ENCODE measurements at places on chromosomes 5 and 9.
A peak's percentile ranks its signal among the peaks of the same experiment; 100 is the strongest.

DNA sequence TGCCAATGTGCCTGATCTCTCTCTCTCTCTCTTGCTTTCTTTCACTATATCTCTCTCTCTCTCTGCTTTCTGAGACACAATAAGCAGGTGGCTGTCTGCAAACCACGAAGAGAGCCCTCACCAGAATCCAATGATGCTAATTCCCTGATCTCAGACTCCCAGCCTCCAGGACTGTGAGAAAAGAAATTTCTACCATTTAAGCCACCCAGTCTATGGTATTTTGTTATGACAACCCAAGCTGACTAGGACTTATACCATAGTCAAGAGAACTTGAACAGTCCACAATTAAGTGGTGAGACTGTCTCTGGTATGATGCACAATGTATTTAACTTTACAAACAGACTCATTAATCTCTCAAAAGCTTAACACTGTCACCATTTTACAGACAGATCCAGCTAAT is 67.0 kb downstream of the NFIB start:
- no peak for DNase-seq

DNA sequence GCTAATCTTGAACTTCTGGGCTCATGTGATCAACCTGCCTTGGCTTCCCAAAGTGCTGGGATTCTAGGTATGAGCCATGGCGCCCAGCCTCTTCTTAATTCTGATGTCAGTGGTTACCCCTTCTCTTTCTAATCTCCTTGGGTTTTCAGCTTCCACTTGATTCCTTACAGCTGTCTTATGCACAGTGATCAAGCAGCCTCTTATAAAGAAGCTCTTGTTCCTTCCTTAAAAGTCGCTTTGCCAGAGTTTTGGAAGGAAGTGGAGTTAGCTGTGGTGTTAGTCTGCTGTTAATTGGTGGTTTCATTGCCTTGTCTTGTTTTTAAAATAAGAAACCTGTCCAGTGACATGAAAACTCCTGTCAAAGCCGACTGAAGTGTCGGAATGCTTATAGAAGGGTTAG is 128.1 kb upstream of the CACNA1B start:
- no peak for DNase-seq

GRCh38 chr5:142561486-142562097 is 124.3 kb downstream of the FGF1 start:
- DNase-seq, result no peak

GRCh38 chr9:123511326-123512277 is 155.6 kb downstream of the CRB2 start:
- no peak for DNase-seq

DNA sequence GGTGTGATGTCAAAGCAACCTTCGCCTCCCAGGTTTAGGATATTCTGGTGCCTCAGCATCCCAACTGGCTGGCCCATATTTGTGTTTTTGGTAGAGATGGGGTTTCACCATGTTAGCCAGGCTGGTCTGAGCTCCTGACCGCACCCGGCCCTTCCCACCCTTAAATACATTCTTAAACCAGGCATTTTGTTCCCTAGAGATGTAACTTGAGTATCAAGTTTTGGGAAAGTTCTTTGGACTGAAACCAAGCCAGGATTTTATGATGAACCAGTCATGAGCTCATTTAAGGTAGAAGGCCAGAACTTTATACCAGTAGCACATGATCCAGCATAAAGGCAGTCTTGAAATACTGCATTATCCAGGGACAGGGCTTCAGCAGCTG is 3.5 kb downstream of the RPL7A start:
- DNase-seq, result no peak

DNA sequence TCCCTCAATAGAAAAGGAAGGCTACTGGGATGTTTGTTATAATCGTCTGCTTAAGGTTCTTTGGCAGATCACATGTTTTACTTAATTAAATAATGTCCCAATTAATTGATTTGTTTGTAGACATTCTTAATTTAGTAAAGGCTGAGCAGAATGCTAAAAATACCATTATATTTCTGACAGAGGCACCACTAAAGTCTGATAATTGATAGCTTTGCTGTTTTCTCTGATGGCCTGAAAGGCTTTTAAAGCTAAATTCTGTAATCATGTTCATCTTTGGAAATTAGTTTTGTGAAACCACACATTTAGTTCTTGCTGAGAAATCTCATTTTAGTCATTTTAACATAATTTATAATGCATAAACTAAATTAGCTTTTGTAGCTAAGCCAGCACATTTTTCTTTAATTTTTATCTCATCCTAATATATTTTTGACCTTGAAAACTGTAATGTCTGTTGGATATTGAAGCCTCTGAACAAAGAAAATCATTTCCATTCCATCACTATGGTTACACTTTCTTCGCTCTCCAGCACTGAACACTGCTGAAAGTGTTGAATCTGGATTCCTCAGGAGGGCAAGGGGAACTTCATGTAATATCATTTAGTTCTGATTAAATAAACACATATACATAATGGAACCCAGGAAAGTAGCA is 329.4 kb downstream of the ELAVL2 start:
- no peak for DNase-seq

- DNase-seq, result no peak
Observed at GRCh38 chr5:129652349-129653056, 95.4 kb upstream of the MINAR2 start.

- DNase-seq, result no peak
Observed at GRCh38 chr9:91163773-91164471, 197.8 kb downstream of the AUH start.

- no peak for DNase-seq
Observed at GRCh38 chr5:139091439-139092156, 106.6 kb downstream of the SIL1 start.

DNA sequence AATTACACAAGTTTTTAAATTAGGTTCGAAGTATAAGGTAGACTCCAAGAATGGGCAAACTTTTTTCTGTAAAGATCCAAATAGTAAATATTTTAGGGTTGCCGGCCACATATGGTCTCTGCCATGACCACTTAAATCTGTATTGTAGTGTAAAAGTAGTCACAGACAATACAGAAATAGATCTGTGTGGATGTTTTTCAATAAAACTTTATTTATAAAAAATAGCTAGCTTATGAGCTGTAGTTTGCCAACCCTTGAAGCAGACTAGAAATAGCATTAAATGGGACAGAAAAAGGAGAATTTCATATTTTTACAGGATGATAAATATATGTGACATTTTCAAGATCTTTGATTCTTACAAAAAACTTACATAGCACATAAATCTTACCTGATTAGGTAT is 94.9 kb upstream of the ACOT12 start:
- no peak for DNase-seq

DNA sequence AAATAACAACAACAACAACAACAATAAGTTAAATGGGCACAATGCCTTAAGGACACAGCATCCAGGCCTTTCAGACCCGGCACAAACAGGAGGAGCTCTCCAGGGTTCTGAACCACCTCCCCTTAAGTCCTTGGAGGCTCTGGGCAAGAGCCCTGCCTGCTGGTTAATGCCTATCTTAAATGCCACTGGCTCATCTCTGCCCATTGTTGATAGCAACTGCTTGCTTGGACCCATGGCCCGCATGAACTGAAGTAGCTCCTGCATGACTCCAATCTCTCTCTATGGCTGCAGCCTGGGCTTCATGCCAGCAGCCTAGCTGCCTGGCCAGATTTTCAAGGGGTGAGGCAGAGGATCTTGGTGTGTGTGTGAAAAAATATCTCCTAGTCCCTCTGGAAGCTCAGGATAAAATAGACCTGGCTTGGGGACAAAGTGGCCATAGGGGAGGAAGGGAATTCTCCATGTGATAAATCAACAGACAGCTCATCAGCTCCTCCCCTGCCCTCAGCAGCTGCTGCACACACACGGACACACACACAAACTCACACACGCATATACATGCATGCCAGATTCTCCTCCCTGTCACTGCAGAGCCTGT is 27.4 kb downstream of the FAM219A start:
- DNase-seq, result peak; percentile 33

DNA sequence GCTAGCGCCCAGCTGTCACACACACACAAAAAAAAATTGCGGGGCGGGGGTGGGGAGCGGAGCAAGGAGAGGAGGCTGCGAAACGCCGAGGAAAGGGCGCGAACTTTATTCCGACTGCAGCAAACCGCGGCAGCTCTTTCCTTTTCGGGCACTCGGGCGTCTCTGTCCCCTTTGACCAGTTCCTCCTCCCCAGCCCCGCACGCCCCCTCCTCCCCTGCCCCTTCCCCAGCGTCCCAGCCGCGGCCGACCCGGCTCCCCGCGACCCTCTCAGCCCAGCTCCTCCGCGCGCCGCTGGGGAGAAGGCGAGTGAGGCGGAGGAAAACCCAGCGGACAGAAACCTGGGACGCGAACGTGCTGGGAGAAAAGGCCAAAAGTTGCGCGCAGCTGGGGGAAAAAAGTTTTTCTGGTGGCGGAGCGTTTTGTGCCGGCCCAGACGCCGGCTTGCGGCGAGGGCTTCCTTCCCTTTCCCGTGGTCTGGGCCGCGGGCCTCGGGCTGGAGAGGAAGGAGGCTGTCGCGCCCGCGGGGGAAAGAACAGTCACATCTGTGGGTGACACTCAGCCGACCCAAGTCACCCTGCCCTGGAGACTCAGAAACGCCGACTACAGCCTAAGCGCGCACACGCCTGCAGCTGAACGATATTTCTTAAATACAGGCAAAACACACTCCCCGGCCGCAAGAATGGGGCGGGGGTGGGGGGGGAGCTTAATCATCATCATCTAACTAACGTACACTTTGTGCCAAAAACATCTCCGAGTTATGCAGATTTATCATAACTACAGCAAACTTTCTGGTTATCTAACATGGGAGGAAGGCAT is 1.1 kb upstream of the BNC2 start:
- peak; percentile 81 for DNase-seq

DNA sequence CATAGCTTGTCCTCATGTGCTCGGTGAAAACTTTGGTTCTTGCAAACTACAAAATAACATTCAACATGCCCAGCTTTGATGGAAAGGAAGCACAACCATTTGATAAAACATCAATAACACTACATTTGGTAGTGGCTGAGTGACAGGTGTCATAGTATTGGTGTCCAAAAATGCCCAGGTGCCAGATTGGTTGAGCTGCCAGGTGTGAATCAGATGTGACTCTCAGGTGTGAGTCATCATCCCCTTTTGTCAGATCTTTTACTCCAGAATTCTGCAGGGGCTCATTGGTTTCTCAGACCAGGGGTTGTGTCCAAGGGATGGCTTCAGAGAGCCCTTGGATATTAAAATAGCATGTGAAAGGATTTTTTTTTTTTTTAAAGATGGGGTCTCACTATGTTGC is 22.5 kb upstream of the POMT1 start:
- no peak for DNase-seq

GRCh38 chr5:115962239-115962564 is at the start of gene LVRN:
Gene LVRN, plus strand, starts transcription at chr5:115962475. Its CDS starts 143 bp downstream, at chr5:115962618.
- no peak for DNase-seq

DNA sequence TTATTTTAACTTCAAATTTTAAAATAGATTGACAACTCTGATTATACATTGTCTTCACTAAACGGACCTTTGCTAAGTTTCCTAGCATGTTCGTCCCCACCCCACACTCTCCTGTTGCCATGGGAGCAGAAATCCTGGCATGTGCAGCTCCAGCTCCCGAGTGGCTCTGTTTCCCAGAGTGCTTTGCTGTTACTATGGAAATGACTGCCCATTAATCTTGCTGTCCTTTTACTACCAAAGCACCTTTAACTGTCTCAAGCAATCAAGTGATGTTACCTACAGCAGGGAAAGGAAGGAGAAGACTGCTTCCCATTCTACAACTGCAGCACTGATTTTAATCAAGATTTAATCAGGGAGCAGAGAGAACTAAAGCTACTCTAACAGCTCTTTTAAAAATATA is 212.0 kb upstream of the KIF2A start:
- DNase-seq, result no peak

DNA sequence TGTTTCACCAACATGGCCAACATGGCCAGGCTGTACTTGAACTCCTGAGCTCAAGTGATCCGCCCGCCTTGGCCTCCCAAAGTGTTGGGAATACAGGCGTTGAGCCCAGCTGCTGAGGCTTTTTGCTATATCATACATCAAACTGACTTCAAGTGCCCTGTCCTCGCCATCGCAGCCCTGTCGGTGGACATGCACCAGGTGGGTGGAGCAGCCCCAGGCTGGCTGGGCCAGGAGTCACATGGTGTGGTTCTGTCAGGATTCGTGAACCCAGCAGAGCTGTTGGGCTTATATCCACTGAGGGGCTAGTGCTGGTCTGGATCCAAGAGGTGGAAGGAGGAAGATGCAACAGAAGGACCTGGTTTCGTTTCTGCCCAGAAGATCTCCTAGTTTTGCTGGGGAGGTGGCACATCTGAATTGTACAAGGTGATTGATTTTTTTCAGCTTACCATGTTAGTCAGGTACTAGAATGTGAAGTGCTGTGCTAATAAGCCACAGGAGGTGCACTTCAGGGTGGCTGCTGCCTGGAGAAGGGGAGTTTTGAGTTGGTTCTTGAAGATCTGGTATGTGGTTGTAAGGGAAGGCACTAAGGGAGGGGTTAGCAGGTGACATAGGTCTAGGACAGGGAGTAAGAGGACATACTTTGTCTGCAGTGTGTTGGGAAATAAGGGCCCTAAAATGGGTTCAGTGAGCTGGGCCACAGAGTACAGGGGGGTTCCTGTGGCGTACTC is 16.1 kb downstream of the PCBD2 start:
- no peak for DNase-seq

DNA sequence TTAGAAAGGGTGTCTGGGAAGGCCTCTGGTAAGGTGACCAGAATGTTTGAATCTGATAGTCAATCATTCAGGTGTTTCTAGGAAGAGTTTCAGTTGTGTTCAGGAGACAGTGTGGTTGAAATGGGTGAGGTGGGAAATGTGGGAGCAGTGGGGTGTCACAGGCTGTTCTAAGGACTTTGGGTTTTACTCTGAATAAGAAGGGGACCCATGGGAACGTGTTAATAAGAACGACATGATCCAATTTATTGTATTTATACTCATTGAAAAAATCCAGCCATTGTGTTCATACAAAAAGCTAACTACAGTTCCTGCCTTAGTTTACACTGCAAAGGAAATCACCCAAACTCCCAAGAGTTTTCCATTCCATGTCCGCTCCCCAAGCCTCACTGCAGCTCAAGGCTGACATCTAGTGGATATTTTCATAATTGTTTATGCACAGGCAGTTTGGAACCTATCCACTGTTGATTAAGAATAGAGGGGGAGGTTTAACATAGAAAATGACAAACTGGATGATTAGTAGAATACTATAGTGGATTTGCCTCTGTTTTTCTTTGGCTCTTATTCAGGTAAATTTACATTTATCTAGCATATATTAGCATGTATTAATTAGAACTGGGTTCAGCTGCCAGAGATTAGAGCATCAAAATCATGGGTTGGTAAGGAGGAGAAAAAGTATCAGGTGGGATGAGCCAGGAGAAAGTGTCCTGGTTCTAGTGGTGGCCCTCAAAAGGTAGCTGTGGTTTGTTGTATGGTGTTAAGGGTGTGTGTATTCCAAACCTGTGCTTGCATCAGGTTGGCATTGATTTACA is 17.7 kb downstream of the CAVIN4 start:
- no peak for DNase-seq
